ENCODE measurements at places on chromosomes 1 and 21. TPM values are rescaled to one million over a fixed set of nuclear protein-coding genes. Genes with fewer than 3 reads are reported as not detected.

DNA sequence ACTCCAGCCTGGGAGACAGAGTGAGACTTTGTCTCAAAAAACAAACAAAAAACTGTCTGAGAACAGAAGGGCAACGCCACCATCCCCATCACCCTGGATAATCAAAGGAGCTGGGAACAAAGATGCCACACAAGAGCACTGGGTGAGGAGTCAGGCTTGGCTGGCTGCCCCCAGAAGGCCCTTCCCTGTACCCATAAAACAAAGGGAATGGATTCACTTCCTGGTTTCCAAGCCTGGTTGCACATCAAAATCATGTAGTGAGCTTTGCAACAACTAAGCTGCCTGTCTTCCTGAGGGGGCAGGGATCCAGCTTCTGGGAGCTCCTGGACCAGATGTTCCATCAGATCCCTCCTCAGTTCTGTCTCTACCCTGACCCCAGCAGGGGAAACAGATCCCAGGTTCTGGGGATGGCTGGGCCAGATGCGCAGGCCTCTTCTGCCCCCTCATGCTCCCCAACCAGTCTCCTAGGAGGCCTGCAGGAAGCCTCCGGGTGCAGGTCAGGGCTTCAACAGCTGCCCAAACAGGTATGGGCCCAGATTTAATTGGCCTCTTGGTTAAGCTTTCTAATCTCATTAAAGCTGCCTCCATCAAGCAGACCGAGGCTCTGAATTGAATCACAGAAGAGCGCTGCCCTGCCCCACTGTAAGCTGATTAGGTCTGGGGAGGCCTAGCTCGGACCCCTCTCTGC, 97.8 kb downstream of the MRPL37 start:
- peak; percentile 55 for DNase-seq

RAB7B gene
- under 0.01 TPM for total RNA-seq

B3GALT2 gene
- 148 TPM for total RNA-seq

GRCh38 chr1:60747353-60747752, 335.0 kb upstream of the NFIA start:
- DNase-seq = no peak

DNA sequence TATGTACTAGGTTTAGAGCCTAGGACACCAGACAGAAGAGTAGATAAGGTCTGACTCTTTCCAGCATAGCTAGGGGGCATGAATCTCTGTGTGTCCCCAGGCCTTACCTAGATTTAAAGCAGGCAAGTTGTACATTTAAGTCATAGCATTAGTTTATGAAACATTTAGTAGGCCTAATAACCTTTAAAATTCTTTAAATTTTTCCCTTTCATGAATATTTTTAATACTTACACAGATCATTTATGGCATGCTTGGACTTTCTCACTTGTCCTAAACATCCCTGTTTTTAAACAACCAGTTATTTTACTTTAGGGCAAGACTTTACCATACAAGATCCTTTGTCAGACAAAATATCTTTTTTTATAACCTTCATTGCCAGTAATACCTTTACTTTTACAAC, 258.4 kb upstream of the ZRANB2 start:
- no peak for DNase-seq

DNA sequence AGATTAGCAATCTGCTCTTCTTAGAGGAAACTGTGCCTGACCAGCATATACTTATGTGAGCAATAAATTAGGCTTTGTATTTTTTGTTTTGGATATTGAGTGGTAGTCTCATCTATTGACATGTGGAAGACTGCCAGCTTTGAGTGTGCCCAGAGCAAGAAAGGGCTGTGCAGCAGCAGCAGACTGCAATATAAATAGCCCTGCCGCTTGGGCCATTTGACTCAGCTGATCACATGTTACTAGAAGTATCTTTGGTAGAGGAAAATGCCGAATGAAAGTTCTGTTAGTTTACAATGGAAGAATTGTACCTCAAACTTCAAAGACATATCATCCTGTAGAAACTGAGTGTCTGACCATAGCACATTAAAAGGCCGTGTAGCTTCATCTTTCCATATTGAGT, 9.1 kb upstream of the PSMB2 start:
- DNase-seq = no peak

DNA sequence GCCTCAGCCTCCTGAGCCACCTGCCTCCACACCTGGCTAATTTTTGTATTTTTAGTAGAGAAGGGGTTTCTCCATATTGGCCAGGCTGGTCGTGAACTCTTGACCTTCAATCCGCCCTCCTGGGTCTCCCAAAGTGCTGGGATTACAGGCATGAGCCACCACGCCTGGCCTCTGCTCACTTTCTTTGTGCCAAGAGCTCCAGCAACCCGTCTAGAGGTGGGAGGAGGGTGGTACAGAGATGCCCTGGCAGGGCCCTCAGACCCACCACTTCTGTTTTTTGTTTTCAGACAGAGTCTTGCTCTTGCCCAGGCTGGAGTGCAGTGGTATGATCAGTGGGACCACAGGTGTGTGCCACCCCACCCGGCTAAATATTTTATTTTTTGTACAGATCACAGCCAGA, 6.9 kb upstream of the SYNC start:
- no peak for DNase-seq

DNA sequence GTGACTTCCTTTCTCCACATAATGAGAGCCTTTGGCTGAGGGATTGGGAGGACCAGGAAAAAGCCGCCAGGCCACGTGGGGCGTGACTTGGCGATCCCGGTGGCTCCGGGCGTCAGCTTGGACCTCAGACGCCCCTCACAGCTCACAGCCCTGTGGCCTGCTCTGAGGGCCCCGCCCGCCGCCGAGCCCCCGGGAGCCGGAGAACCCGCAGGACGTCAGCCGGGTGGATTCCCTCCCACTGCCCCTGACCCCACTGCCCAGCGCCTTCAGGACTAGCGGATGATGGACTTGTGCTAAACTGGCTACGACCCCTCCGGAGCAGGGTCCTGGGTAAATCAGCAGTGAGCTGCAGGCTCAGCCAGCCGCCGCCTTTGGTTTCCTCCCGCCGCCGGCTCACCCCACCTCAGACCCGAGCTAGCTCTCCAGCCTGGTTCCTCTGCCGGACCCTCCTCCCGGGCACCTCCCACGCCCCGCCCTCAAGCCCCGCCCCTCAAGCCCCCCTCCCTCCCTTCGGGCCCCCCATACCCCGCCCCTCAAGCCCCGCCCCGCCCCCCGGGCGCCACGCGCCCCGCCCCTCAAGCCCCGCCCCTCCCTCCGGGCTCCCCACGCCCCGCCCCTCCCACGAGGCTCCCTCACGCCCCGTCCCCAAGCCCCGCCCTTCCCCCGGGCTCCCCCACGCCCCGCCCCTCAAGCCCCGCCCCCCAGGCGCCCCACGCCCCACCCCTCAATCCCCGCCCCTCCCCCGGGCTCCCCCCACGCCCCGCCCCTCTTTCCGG, 10.0 kb upstream of the FAAP20 start:
- DNase-seq = peak; percentile 97

GBP1 gene
- 1.2 TPM for total RNA-seq

DNA sequence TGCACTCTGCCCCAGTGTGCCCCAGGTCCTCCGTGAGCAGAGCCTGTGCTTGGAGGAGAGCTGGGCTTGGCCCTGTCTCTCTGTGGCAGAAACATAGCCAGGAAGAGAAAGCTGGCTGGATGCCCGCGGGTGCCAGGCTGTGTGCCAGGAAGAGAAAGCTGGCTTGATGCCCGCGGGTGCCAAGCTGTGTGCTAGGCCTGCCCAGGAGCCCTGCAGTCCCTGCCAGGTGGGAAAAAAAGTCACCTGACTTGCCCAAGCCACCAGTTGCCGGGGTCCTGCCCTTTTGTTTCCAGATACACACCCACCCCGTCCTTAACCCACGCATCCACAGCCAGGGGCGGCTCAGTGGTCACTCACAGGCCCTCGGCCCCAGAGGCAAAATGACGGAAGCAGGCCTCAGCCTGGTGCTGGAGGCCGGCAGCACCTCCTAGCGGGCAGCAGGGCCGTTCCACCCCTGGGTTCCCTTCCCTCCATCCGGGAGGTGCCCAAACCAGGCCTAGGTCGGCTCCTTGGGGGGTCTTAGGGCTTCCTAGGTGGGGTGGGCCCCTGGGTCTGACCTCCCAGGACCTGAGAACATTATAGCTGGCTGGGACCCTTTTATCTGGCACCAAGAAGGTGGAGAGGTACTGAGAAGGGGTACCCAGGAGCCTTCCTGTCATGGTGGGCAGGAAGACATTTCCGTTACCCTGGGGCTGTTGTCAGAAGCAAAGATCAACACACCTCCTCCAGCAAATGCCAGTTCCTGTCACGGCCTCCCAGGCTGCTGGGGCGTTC, 9.1 kb downstream of the ITGB2 start:
- DNase-seq = peak; percentile 63

GRCh38 chr1:171741872-171742576, at the start of gene VAMP4:
TSS of gene VAMP4 (minus strand) at chr1:171742065. CDS start at chr1:171738414, 3,651 bp downstream.
- peak; percentile 76 for DNase-seq

DNA sequence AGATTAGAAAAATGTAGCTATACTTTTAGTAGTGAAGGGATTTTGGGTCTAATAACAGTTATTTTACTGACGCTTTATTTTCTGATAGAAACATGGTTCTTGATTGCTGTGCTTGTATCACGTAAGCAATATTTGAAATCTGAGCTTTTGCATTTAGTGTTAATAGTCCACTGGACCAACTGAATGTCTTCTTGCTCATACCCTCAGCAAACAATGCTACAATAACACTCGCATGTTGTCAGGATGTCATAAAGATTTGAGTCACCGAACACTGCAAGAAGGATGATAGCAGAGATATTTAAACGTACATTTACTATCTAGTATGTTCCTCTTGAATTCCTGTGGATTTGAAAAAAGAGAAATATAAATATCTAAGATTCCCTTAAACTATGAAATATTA, 7.5 kb downstream of the DYRK1A start:
- DNase-seq = no peak

SLC2A5 gene
- 0.82 TPM for total RNA-seq

- no peak for DNase-seq
Measured at GRCh38 chr1:53244141-53244540, 5.8 kb upstream of the MAGOH start.

GRCh38 chr1:233112186-233113008, 162.0 kb downstream of the NTPCR start:
- no peak for DNase-seq

DNA sequence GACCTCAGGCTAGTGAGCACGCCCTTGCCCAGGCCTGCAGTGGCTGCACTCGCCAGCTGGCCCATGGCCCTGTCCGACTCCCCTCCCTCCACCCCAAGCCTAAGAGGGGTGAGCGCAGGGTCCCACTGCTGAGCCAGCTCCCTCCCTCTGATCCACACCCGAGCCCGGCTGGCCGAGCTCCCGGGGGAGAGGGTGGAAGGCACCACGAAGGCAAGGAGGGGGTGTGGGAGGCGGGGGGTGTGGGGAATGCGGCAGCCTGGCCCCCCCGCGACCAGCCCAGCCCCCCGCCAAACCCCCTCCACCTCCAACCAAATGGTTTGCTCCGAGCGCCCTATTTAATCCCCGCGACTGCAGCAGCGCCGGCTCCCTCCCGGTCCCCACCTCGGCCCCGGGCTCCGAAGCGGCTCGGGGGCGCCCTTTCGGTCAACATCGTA, at the start of gene CADM3:
TSS of gene CADM3 (plus strand) at position 362 of the 434 bp plus-strand sequence. CDS start 151 bp downstream, outside the sequence.
- DNase-seq = peak; percentile 46

DNA sequence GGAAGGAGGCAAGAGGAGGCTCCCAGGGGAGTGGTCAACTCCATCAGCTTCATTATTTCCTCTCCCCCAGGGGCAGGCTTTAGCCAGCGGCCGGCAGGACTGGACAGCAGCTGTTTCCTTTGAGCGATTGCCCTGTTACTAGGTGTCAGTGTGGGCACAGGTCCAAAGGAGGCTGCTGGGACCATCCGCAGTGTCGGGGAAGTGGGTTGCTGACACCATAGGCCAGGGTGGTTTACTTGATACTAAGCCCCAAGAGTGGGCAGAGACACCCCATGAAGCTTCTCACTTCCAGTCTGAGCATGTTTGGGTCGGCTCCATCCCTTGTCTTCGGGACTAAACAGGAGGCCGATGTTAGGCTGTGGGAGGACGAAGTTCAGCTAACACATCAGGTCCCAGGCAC, 63.6 kb downstream of the KAZN start:
- no peak for DNase-seq

GPR89B gene
- total RNA-seq = 32.2 TPM

DNA sequence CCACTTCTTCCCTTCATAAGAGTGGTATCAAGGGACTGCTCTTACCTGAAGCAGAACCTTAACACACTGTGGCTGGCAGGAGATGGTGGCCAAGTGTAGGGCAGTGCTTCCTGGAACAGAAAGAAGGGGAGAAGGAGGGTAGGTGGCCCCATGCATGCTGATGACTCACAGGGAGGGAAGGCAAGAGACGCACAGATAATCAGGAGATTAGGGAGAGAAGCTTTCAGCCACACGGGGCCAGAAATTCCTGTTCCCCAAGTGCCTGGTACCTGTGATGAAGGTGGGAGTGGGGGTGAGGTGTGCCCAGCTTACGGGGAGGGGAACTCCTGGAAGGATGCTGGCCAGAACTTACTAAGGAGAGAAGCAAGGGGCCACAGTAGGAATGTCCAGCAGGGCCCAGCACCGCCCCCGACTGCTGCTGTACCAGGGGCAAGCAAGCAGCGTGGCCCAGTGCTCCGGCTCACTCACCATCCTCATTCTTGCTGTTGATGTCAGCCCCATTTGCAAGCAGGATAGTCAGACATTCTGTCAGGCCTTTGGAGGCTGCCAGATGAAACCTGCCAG, 7.7 kb downstream of the ANKRD35 start:
- no peak for DNase-seq

PRR9 gene
- not detected for total RNA-seq

DNA sequence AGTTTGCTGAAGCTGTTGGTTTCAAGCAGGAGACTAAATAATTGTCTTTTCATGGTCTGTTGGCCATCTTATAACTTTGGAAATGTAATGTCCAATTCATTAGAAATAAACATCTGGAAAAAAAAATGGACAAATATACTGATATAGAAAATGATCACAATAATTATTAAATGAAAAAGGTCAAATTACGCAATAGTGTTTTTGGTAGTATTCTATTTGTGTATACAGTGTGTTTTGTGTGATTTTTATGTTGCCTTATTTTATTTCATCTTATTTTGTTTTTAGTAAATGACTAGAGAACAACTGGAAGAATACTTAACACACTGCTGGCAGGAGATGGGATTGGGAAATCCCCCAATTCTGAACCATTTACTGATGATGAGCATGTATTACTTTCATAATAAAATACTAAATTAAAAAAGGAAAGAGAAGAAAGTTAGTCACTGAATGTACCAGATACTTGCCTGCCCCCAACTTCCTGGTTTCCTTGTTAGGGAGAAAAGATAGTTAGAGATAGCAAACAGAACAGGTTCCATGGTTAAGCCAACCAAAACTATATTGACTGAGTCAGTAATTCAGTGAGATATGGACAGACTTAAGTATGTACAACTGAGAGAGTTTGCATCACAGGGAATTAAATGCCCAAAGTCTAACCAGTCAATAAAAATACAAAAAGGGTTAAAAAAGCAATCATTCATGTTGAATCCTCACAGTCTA, 24.0 kb upstream of the SAMD13 start:
- no peak for DNase-seq

ADGRB2 gene
- 42.4 TPM for total RNA-seq

DNA sequence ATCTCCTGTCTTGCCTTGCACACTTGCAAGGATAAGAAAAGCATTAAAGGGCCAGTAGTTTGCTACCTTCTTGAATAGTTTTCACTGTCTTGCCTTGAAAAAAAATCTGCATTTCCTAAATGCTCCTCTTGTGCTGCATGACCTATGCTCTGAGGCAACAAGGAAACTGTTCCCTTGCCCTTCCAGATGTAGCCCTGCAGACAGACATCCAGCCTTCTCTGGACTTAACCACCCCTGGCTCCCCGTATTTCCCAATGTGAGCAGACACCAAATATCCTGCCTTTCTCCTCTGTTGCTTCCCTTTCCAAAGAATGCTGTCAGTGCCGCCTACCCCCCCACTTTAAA, 177.6 kb downstream of the GABPA start:
- no peak for DNase-seq

All from frontal cortex (tissue), 4 donors.